Chondrocyte (in vitro differentiated cells): ENCODE measurements at places on chromosomes 13 and 19. TPM values are rescaled to one million over a fixed set of nuclear protein-coding genes. Genes with fewer than 3 reads are reported as not detected.

DNA sequence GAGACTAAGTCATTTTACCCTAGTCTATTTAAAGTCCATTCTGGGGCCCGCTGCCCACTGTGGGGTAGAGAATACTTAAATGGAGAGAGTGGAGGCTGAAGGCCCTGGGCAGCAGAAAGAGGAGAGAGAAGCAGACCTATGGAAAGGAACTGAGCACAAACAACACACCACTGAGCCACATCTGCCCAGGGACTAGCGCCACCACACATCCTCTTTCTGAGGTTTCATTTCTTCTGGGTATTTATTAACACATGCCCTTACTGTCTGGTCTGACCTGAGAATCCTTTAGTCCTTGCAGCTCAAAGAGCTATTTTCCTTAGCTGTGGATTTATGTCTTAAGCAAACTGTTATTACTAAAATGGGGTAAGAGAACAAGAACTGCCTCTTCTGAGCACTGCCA lies 154.0 kb downstream of the NALCN start:
- peaks cover 34% of the 10 kb centered on the region for H3K4me1 ChIP-seq
- no peaks in the 10 kb centered on the region for H3K27me3 ChIP-seq
- no peak for DNase-seq
- H3K36me3 ChIP-seq, result peaks cover 10% of the 10 kb centered on the region
- no peak overlapping the region for H3K27ac ChIP-seq
- H3K4me3 ChIP-seq, result no peak overlapping the region

DNA sequence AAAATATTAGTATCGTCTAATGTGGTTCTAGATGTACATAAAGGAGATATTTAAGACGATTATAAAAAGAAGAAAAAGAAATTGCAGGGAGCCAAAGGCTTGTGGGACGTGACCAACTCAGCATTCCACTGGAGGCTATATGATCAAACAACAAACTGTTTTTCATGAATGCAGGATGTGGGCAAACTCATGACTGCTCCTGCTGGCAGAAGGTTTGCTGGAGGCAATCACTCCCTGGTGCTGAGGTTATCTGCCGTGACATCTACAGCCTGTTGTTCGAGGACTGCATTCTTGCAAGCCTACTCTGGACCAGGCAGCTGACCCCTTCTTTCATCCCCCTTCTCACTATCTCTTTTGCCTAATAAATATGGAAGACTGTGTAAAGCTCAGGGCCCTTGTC lies 518.1 kb downstream of the UQCRFS1 start:
- no peaks in the 10 kb centered on the region for H3K27me3 ChIP-seq
- H3K4me1 ChIP-seq, result peaks cover 13% of the 10 kb centered on the region
- H3K4me3 ChIP-seq, result no peak overlapping the region
- no peaks in the 10 kb centered on the region for H3K36me3 ChIP-seq
- DNase-seq, result no peak

DNA sequence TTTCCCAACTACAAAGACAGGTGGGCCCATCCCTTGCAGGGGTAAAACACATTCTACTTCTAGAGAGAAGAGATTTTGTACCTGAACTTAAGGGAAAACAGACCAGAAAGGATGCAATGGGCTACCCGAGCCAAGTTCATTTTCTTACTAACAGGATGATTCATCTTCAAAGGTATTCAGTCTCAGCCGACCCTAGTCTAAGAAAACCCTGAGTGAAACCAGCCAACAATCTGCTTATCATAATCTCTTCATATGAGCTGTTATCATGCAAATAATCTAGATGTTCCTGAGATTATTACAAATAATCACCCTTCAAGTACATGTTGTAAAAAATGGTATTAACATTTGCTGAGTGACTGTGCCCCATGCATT lies 15.6 kb downstream of the PABPC3 start:
- no peaks in the 10 kb centered on the region for H3K36me3 ChIP-seq
- DNase-seq, result no peak
- H3K4me3 ChIP-seq, result no peak overlapping the region
- H3K4me1 ChIP-seq, result no peaks in the 10 kb centered on the region
- H3K27me3 ChIP-seq, result peaks cover 41% of the 10 kb centered on the region
- no peak overlapping the region for H3K27ac ChIP-seq

DNA sequence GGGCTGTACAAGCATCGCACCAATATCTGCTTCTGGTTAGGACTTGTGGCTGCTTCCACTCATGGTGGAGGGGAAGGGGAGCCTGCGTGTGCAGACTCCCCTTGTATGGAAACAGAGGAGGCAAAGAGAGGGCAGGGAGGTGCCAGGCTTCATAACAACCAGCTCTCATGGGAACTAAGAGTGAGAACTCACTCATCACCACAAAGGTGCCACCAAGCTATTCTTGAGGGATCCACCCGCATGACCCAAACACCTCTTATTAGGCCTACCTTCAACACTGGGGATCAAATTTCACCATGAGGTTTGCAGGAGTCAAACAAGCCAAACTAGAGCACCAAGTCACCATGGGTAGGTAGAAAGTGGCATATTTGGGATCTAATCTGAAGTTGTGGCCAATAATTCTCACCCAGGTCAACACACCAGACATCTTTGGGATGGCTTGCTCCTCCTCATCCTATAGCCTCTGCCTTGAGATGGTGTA lies 46.4 kb downstream of the RUBCNL start:
- no peak overlapping the region for H3K4me3 ChIP-seq
- no peak for DNase-seq
- no peaks in the 10 kb centered on the region for H3K27me3 ChIP-seq
- peaks cover 40% of the 10 kb centered on the region for H3K4me1 ChIP-seq

TNFAIP8L1 gene
- 2.0 to 4.2 TPM (median 3.9 TPM) in 3 replicates for total RNA-seq

ZNF490 gene
- 6.7 to 8.6 TPM (median 7.0 TPM) in 3 replicates for total RNA-seq

GNG7 gene
- total RNA-seq, result 1.9 to 3.6 TPM (median 2.5 TPM) in 3 replicates

TGFBR3L gene
- total RNA-seq, result 8.1 to 11.6 TPM (median 11.2 TPM) in 3 replicates

RXFP2 gene
- not detected in 3 replicates for total RNA-seq

HS6ST3 gene
- total RNA-seq, result not detected in 3 replicates
